ENCODE measurements at places on chromosomes 3 and 15. TPM values are rescaled to one million over a fixed set of nuclear protein-coding genes. Genes with fewer than 3 reads are reported as not detected.

Gene SLC38A3
- polyA plus RNA-seq: 247 TPM

Gene MAGEL2
- polyA plus RNA-seq: not detected

- H3K27ac ChIP-seq: no peak overlapping the region
- H3K36me3 ChIP-seq: no peaks in the 10 kb centered on the region
- H3K4me1 ChIP-seq: no peaks in the 10 kb centered on the region
- H3K4me3 ChIP-seq: no peak overlapping the region
- H3K27me3 ChIP-seq: no peaks in the 10 kb centered on the region
These were observed 234.8 kb downstream of the CHST2 start for GRCh38 chr3:143354342-143354741.

GRCh38 chr15:71003319-71003718, 110.7 kb downstream of the LRRC49 start:
- no peak overlapping the region for H3K4me3 ChIP-seq
- H3K4me1 ChIP-seq: no peaks in the 10 kb centered on the region
- no peak for DNase-seq
- H3K36me3 ChIP-seq: no peaks in the 10 kb centered on the region
- H3K27me3 ChIP-seq: no peaks in the 10 kb centered on the region
- H3K27ac ChIP-seq: no peak overlapping the region

DNA sequence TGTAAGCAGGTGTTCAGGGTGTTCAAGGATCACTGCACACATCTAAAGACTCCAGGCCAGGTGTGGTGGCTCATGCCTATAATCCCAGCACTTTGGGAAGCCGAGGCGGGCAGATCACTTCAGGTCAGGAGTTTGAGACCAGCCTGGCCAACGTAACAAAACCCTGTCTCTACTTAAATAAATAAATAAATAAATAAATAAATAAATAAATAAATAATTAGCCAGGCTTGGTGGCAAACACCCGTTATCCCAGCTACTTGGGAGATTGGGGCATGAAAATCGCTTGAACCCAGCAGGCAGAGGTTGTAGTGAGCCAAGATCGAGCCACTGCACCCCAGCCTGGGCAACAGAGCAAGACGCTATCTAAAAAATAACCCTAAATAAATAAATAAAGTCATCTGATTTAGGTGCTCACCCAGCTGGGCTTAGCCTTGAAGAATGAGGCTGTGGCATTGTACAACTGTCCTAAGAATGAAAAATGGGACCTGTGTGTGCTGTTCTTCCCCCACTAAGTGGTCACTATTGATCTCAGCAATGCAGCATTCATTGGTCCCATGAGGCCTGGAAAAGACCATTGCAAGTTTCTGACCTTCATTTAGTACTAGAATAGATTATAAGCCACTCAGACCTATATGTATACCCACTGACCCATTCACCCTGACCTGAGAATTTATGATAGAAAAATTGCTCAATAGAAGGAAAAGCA, 82.8 kb upstream of the ABHD17C start:
- H3K4me3 ChIP-seq: no peak overlapping the region
- H3K36me3 ChIP-seq: no peaks in the 10 kb centered on the region
- H3K4me1 ChIP-seq: peaks cover 18% of the 10 kb centered on the region
- H3K27ac ChIP-seq: no peak overlapping the region
- DNase-seq: no peak

- H3K27me3 ChIP-seq: no peaks in the 10 kb centered on the region
- no peaks in the 10 kb centered on the region for H3K36me3 ChIP-seq
- no peak for DNase-seq
- H3K27ac ChIP-seq: no peak overlapping the region
- H3K4me1 ChIP-seq: no peaks in the 10 kb centered on the region
- H3K4me3 ChIP-seq: no peak overlapping the region
These were observed 79.4 kb upstream of the CADPS start for GRCh38 chr3:62954580-62954979.

- H3K4me3 ChIP-seq: no peak overlapping the region
- no peaks in the 10 kb centered on the region for H3K36me3 ChIP-seq
- no peak overlapping the region for H3K27ac ChIP-seq
- peak; percentile 69 for DNase-seq
- H3K4me1 ChIP-seq: no peaks in the 10 kb centered on the region
These were observed 291.7 kb downstream of the SUCLG2 start for GRCh38 chr3:67362686-67363085.

DNA sequence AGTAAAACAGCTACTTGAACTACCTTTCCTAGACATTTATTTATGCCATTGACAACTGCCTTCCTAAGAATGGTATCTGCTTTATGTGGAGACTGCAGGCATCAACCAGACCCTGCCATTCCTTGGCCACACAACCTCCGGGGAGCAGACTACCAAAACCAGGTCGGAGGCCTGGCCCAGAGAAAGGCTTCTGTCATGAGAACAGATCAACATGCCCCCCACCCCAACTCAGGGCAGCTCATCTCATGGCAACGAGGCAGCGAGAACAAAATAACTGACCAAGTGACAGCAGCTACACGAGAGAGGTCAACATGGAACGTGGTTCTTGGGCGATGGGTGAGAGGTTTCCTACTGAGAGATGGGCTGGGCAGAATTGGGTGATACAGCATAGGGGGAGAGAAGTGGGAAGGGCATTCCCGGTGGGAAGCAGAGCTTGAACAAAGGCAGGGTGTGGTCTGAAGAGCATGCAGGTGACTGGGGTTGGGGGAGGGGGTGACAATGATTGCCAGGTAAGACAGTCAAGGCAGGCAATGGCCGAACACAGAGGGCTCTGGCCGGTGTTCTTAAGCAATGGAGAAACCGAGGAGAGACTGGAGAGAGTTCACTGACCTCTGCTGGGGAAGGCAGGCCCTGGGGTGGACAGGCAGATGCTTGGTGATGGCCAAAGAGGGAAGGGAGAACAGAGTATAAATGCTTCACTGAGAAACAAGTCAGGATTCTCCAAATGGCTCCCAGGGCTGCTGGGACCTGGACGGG, 33.9 kb downstream of the CCDC12 start:
- H3K4me3 ChIP-seq: no peak overlapping the region
- no peak for DNase-seq
- H3K4me1 ChIP-seq: peaks cover 94% of the 10 kb centered on the region
- peaks cover 49% of the 10 kb centered on the region for H3K36me3 ChIP-seq
- H3K27ac ChIP-seq: peak overlapping the region; percentile 73

- no peak overlapping the region for H3K4me3 ChIP-seq
- H3K36me3 ChIP-seq: no peaks in the 10 kb centered on the region
- H3K4me1 ChIP-seq: no peaks in the 10 kb centered on the region
- peaks cover 6% of the 10 kb centered on the region for H3K27me3 ChIP-seq
- no peak overlapping the region for H3K27ac ChIP-seq
These were observed 137.6 kb downstream of the SRGAP3 start for GRCh38 chr3:9111866-9112265.

GRCh38 chr3:171094411-171094810, 67.9 kb upstream of the SLC2A2 start:
- peaks cover 37% of the 10 kb centered on the region for H3K4me1 ChIP-seq
- no peak overlapping the region for H3K4me3 ChIP-seq
- H3K27ac ChIP-seq: no peak overlapping the region
- no peaks in the 10 kb centered on the region for H3K27me3 ChIP-seq

- no peaks in the 10 kb centered on the region for H3K4me1 ChIP-seq
- no peak for DNase-seq
- H3K4me3 ChIP-seq: no peak overlapping the region
These were observed 196.3 kb downstream of the EPHA3 start for GRCh38 chr3:89303701-89304100.

DNA sequence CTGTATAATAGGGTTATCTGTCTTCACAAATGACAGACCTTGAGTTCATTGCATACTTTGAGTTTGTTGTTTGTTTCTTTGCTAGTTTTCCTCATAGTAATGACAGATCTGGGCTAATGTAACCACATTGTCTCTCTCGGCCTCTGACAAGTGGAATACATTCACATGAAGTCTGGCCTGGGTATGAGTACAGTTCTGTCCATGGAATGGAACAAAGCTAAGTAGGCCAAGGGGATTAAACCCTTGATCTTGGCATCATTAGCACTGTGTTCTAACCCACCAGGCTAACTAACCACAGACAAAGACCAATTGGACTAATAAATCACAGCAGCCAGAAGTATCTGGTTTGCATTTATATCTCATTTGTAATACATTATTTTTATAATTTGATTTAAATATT, 7.6 kb upstream of the VGLL3 start:
- no peak overlapping the region for H3K27ac ChIP-seq
- no peaks in the 10 kb centered on the region for H3K27me3 ChIP-seq
- DNase-seq: no peak
- no peak overlapping the region for H3K4me3 ChIP-seq
- no peaks in the 10 kb centered on the region for H3K36me3 ChIP-seq
- H3K4me1 ChIP-seq: no peaks in the 10 kb centered on the region

GRCh38 chr3:60729056-60729455, 522.2 kb downstream of the FHIT start:
- H3K36me3 ChIP-seq: no peaks in the 10 kb centered on the region
- no peaks in the 10 kb centered on the region for H3K4me1 ChIP-seq
- no peak for DNase-seq
- no peaks in the 10 kb centered on the region for H3K27me3 ChIP-seq
- no peak overlapping the region for H3K4me3 ChIP-seq

DNA sequence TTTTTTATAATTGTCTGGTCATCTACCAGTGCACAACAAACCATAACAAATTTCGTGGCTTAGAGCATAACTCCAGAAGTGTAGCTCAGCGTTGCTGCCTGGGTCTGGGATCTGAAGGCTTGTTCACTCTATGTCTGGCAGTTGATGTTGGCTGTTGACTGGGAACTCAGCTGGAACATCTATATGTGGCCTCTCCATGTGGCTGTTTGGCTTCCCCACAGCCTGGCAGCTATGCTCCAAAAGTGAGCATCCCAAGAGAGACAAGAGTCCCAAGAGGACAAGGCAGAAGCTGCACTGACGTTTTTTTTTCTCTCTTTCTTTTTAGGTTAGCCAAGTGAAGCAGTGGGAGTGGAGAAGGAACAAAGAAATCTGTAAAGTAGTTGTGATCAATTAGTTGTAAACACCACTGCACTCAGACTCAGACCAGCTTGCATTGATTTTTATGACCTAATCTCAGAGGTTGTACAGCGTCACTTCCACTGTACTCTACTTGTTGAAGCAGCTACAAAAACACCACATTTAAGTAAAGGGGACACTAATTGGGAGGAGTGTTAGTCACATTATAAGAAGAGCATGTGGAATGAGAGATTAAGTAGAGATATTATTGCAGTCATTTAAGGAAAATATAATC, 2.5 kb upstream of the GPR176 start:
- no peak overlapping the region for H3K27ac ChIP-seq
- no peaks in the 10 kb centered on the region for H3K36me3 ChIP-seq
- 0 out of 2 replicates have a peak, but pooled peaks cover 4% of the 10 kb centered on the region for H3K27me3 ChIP-seq
- no peak overlapping the region for H3K4me3 ChIP-seq

GRCh38 chr3:72699631-72700030, 148.6 kb downstream of the SHQ1 start:
- H3K36me3 ChIP-seq: no peaks in the 10 kb centered on the region
- DNase-seq: no peak
- no peak overlapping the region for H3K4me3 ChIP-seq
- peaks cover under 1% of the 10 kb centered on the region for H3K27me3 ChIP-seq
- H3K27ac ChIP-seq: no peak overlapping the region
- peaks cover 21% of the 10 kb centered on the region for H3K4me1 ChIP-seq

All from HepG2 (cell line).